ENCODE measurements at places on chromosomes 16 and 17. TPM values are rescaled to one million over a fixed set of nuclear protein-coding genes. Genes with fewer than 3 reads are reported as not detected.

The RTN4RL1 gene
- 0.07 TPM for polyA plus RNA-seq

The RPUSD1 gene
- 27.7 TPM for polyA plus RNA-seq

The TERB1 gene
- 0.08 TPM for polyA plus RNA-seq

The WFDC1 gene
- polyA plus RNA-seq = 0.03 TPM

The C17orf78 gene
- not detected for polyA plus RNA-seq

The CD300LB gene
- not detected for polyA plus RNA-seq

The KRT31 gene
- polyA plus RNA-seq = 0.03 TPM

The NFATC2IP gene
- polyA plus RNA-seq = 56.1 TPM

The ATP2A3 gene
- 2.1 TPM for polyA plus RNA-seq

The PLEKHG4 gene
- 65.5 TPM for polyA plus RNA-seq

The PRKCA gene
- 123 TPM for polyA plus RNA-seq

The CTRB1 gene
- not detected for polyA plus RNA-seq

The CCL16 gene
- not detected for polyA plus RNA-seq
